ENCODE measurements at places on chromosomes 12 and 14. TPM values are rescaled to one million over a fixed set of nuclear protein-coding genes. Genes with fewer than 3 reads are reported as not detected.

Gene FOXN3
- total RNA-seq = 8.5 TPM

Gene LAG3
- total RNA-seq = 0.12 TPM

Gene AVPR1A
- not detected for total RNA-seq

Gene SLC25A21
- 0.40 TPM for total RNA-seq

Gene AMN
- not detected for total RNA-seq

Gene LRTM2
- total RNA-seq = not detected

Measured in aortic smooth muscle cell (primary cell).